ENCODE measurements at places on chromosomes 6 and 20. TPM values are rescaled to one million over a fixed set of nuclear protein-coding genes. Genes with fewer than 3 reads are reported as not detected.

TAF4 gene
- total RNA-seq, result 2.8 TPM

PRSS35 gene
- 2.4 TPM for total RNA-seq

HDDC2 gene
- 60.2 TPM for total RNA-seq

APCDD1L gene
- total RNA-seq, result 3.7 TPM

GMDS gene
- total RNA-seq, result 9.9 TPM

GDAP1L1 gene
- not detected for total RNA-seq

HLA-DOA gene
- not detected for total RNA-seq

Data from pericardium fibroblast (primary cell).